Frontal cortex (tissue), 4 donors: ENCODE measurements at places on chromosomes 6 and 20. TPM values are rescaled to one million over a fixed set of nuclear protein-coding genes. Genes with fewer than 3 reads are reported as not detected.

The WFDC12 gene
- total RNA-seq, result not detected

The HLA-DRA gene
- 2.0 TPM for total RNA-seq

The PYGB gene
- 66.0 TPM for total RNA-seq

The STK38 gene
- total RNA-seq, result 9.8 TPM

The COL10A1 gene
- total RNA-seq, result not detected

The KIZ gene
- total RNA-seq, result 6.9 TPM

The TAP2 gene
- 2.4 TPM for total RNA-seq

The GRM4 gene
- 3.7 TPM for total RNA-seq

The GPX5 gene
- total RNA-seq, result not detected

The ZC3H12D gene
- total RNA-seq, result 0.41 TPM

The ENPP5 gene
- 5.3 TPM for total RNA-seq

The MOXD1 gene
- total RNA-seq, result 15.9 TPM

The NKAIN4 gene
- 14.7 TPM for total RNA-seq

The SPTLC3 gene
- 0.82 TPM for total RNA-seq

The CST2 gene
- total RNA-seq, result not detected

The LKAAEAR1 gene
- total RNA-seq, result 2.9 TPM

The JARID2 gene
- total RNA-seq, result 16.3 TPM

The TUBB2B gene
- 5,262 TPM for total RNA-seq

The FABP7 gene
- 1,193 TPM for total RNA-seq

The SOBP gene
- total RNA-seq, result 42.4 TPM

The RCAN2 gene
- total RNA-seq, result 15.1 TPM

The TRDN gene
- under 0.01 TPM for total RNA-seq

The SSTR4 gene
- total RNA-seq, result 0.41 TPM

The OPRM1 gene
- 1.2 TPM for total RNA-seq

The NRSN1 gene
- total RNA-seq, result 22.0 TPM

The FRMD1 gene
- total RNA-seq, result not detected

The KIAA0408 gene
- total RNA-seq, result 107 TPM

The RBM24 gene
- total RNA-seq, result 31.4 TPM

The DOK5 gene
- total RNA-seq, result 236 TPM

The RSPO3 gene
- 36.7 TPM for total RNA-seq

The CST4 gene
- not detected for total RNA-seq
